Activated T-cell treated with anti-CD3 and anti-CD28 coated beads for 48 hours (primary cell): ENCODE measurements at places on chromosomes 12 and 14.

GRCh38 chr12:62128175-62128975 is 131.8 kb upstream of the USP15 start:
- no peak for DNase-seq

DNA sequence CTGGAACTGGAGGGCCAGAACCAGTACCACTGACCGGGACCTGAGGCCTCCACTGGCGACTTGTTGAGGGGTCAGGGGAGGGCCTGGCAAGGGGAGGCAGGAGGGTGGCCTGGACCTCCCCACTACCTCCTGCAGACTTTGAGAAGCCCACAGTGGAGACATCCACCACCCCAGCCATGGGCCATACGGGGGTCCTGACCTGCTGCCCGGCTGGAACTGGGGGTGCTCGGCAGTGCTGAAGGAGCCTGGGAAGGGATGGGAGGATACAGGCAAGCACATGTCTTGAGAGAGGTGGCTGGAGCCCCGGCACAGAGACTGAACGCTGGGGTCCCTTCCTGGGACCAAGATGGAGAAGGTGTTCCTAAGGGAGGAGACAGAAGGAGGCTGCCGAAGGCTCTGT is 14.3 kb downstream of the NGB start:
- DNase-seq = no peak

- DNase-seq = no peak
Observed at GRCh38 chr12:54385251-54385914, 850 bp upstream of the ZNF385A start.

- no peak for DNase-seq
Observed at GRCh38 chr12:103086471-103086870, 129.0 kb downstream of the ASCL1 start.

- DNase-seq = no peak
Observed at GRCh38 chr12:12872139-12872933, 19.0 kb upstream of the GPRC5A start.

DNA sequence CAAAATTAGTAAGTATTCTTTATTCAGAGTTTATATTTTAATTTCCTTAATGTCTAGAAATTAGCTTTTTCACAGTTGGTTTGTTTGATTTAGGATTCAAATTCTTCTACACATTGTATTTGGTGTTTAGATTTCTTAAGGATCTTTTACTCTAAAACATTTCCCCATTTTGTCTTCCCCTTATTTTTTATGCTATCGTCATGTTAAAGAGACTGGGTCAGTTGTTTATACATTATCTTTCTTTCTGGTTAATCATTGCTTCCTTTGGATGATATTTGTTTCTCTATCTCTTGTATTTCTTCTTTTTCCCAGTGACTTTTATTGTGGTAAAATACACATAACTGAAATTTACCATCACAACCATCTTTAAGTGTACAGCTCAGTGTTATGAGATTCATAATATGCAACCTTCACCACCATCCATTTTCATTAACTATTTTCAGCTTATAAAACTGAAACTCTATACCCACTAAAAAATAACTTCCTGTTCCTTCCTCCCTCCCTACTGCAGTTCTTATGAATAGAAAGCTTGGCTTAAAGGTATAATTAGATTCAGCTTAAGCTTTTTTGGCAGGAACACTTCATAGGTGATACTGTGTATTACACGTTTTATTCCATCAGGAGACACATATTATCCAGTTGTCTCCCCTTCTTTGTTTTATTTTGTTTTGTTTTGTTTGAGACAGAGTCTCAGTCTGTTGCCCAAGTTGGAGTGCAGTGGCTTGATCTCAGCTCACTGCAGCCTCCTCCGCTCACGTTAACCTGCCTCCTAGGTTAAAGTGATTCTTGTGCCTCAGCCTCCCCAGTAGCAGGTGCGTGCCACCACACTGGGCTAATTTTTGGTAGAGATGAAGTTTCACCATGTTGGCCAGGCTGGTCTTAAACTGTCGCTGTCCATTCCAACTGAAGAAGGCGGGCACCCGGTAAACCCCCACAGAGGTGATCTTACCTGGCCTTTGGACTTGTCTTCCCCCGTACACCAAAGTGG is 45.0 kb downstream of the NOPCHAP1 start:
- no peak for DNase-seq

DNA sequence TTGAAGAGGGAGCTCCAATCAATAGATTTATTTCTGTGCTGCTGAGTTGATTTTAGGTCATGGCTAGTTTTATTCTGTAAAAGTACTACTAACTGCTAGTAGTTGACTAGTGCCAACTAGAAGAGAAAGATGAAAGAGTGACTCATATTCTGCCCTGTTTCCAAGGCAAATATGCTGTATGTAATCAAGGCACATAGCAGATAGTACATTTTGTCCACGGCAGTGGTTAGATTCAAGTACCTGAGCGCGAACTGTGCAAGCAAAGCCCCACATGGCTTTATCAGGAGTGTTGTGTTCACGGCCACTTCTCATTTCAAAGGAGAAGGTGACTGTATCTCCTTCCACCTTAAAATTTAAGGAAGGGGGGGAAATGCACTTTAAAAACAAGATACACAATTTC is 126.8 kb downstream of the TRAFD1 start:
- no peak for DNase-seq

DNA sequence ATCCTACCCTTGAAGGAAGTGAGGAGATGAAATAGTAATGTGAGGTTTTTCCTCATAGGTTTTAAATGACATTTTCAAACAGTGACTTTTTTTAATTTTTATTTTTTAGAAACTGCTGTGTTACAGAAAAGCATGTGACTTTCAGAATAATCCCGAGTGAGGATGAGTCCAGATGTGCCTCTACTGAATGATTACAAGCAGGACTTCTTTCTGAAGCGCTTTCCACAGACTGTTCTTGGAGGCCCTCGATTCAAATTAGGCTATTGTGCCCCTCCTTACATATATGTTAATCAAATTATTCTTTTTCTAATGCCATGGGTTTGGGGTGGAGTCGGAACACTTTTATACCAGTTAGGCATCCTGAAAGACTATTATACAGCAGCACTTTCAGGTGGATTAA is 15.8 kb downstream of the PCNX4 start:
- no peak for DNase-seq

DNA sequence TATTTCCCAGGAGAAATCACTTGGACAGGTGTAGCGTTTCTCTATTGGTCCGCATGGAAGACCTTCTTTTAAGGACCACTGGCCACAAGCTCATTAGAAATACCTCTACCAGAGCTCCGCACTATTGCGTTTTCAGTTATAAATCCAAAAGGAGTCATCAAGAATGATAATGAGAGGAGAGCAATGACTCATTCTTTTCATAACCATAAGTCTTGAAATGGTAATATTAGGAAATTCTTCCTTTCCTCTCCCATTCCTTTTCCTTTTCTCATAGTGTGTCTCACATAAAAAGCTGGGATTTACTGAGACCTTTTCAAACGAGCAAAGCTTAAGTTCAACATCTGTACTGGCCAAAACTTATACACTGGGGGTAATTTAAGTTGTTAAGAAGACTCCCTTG is 215.7 kb downstream of the CPNE8 start:
- no peak for DNase-seq

DNA sequence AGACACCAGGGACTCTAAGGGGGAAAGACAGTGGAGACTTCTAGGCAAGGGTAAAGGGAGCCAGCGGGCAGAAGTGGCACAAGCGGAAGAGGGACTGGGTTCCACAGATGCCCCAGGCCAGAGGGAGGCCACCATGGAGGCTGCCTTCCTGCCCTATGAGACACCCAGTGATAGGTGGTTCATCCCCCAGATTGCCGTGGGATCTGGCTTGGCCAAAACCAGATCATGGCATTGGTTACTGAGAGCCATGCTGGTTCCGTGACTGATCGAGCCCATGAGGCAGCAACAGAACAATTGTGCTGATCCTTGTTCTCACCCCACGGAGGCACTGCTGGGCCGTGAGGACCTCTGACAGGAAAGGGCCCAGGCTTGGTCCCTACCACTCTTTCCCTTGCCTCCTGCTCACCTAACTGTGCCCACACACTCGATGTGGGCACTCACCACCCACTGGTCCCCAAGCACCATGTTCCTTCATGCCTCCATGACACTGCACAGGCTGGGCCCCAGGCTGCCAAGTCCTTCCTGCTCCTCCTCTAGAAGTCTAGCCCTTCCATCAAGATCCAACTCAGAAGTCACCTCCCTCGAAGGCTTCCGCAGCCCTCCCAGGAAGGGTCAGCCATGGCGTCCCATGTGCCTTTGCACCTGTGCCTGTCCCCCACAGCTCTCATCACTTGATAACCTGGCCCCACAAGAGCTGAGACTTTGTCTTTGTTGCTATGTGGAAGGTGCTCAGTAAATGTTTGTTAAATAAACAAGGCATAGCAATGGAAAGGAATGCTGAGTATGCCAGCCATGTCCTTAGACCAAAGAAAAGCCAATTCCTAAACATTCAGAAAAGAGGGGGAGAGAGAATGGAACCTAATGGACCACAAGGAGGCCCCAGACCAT is 7.3 kb downstream of the KRT79 start:
- DNase-seq = no peak

DNA sequence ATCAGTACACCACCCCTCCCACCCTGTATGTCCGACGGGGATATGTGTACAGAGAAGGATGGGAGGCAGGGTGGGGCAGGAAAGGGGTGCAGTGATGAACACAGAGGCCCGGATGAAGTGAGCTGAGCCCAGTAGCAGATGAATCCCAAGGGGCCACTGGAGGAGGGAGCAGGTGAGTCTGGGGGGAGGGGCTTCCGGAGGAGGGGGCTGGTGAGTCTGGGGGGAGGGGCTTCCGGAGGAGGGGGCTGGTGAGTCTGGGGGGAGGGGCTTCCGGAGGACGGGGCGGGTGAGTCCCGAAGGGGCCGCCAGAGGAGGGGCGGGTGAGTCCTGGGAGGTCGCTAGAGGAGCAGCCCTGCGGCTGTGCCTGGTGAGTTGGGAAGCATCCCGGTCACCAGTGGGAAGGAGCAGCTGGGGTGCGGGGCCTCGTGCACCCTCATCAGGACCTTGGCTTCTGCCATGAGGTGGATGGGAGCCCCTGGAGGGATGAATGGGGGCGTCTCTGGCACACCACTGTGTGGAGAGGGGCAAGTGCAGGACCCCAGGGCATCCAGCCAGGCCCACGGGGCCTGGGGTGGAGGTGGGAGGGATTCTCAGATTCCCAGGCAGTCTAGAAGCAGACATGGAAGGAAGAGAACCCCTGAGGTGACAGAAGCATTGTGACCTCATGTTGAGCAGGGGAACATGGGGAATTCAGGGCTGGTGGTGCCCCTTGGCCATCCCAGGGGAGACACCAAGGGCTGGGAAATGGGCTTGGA is 14.0 kb downstream of the BEGAIN start:
- no peak for DNase-seq

GRCh38 chr12:47766502-47767215 is 6.4 kb upstream of the SLC48A1 start:
- no peak for DNase-seq

DNA sequence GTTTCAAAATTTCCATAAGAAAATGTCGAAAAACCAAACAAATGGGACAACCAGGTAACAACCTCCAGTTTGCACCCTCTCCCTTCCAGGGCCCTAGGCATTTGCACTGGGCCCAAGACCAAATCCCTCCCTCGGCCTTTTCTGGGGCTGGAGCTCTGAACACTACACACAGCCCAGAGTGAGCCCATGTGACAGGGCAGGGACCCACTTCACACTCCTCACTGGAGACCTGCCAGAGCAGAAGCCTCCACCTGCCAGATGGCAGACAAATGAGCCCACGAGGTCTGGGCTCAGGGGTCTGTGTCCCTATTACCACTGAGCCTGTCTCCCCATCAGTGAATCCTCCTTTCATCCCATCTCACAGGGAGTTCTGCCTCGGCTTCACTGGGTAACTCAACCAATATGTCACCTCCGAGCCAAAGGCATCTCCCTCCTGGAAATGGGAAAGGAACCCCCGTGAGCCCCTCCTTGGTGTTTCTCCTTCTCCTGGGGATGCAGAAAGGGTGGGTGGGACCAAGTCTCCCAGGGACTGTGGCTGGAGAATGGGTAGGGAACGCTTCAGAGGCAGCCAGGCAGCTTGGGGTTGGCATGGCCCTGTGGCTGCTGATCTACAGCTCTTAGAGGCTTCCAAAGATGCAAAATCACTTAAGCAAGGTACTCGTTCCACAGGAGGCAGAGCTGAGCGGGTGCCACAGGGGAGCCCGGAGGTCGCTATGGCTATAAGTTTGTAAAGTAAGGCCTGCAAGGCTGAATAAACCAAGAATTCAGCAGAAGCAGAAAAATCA is 10.6 kb downstream of the VWF start:
- no peak for DNase-seq

- no peak for DNase-seq
Observed at GRCh38 chr12:31773223-31773750, 44.5 kb upstream of the AMN1 start.

- no peak for DNase-seq
Observed at GRCh38 chr14:49367696-49368095, 218.5 kb downstream of the RPS29 start.

GRCh38 chr12:124218243-124218560 is 76.7 kb upstream of the RFLNA start:
- DNase-seq = no peak

DNA sequence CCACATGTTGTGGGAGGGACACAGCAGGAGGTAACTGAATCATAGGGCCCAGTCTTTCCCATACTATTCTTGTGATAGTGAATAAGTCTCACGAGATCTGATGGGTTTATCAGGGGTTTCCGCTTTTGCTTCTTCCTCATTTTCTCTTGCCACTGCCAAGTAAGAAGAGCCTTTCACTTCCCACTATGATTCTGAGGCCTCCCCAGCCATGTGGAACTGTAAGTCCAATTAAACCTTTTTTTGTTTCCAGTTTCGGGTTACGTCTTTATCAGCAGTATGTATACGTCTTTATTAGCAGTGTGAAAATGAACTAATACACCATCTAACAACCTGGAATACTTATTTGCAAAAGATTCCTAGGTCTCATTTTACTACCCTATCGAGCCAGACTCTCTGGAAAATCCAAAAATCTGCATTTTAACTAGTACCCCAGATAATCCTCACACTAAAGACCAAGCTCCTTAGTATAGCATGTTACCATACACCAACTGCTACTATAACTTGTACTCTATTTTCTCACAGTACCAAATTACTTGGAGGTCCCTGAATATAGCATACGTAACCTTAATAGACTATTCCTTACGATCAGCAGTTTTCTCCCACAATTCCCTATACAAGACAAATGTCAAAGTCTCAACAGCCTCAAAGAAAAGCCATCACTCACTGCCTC is 11.5 kb downstream of the GTF2A1 start:
- no peak for DNase-seq

DNA sequence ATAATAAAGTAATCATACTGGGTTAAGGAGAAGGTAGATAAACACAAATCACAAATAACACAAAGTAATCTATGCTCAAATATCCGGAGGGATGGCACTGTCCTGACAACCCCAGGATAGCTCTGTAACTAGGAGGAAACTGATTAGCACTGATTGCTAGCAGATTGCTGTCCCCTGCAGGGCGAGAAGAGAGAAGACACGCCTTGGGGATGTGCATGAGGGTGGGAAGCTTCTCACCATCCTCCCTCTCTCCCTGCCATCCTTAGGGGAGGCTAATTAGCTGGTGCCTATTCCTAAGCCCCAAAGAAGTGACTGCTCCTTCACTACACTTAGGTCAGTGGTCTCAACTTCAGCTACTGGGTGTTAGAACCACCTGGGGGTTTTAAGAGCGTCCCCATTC is 27.0 kb upstream of the TMEM260 start:
- no peak for DNase-seq
